ENCODE measurements at places on chromosomes 6 and 20.

GRCh38 chr20:22511943-22512910, 72.1 kb downstream of the FOXA2 start:
- DNase-seq: no peak

GRCh38 chr20:48295445-48295903, 510.2 kb upstream of the SULF2 start:
- DNase-seq: no peak

DNA sequence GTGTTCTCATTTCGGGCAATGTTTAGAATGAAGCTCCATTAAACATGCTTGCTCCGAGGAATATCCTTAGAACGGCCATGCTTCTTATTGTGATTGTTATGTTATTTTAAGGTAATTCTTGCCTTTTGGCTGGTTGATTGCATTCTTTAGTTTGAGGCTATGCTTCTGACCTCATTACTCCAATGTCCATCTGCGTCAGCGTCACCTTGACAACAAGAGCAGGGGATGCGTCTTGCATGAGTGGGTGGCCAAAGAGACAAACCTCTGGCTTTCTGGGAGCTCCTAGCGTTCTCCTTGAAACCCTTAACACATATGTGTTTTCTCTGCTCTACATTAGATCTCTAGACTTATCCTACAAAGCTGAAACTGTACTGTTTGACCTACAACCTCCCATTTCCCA, 184.3 kb downstream of the THBS2 start:
- no peak for DNase-seq

DNA sequence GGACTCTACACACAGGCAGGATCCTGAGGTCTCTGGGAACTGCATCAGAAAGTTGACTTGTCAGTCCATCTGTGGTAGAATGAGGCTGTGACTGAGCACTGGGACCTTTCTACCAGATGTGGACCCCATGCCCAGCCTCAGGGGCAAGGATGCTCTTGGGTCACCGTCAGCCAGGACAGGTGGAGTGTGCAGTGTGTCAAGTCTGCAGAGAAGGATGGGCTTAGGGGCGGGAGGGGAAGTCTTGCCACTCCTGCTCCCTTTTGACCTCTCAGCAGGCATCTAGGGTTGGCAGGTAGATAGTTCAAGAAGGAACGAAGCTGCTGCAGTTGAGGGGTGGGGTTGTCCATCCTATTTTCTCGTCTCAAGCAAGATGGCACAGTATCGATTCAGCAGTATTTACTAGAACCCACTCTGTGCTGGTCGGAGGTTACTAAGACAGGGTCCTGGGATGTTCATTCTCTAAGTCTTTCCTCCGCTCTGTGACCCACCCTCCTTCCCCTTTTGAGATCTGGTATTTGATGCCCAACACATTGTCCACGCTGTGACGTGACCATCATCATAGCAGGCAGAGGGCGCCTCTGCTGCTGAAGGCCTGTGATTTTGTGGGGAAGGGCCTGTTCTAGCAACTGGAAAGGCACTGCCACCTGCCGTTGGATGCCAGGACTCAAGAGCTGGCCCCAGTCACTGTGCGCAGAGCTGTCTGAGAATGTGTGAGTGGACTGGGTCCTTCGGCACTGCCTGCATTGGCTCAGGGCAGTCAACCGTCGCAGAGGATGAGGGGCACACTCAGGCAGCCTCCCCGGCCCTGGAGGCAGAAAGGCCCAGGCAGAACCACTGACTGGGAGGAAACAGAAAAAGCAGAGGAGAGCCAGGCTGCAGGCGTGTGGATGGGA, 23.2 kb downstream of the RBCK1 start:
- no peak for DNase-seq

DNA sequence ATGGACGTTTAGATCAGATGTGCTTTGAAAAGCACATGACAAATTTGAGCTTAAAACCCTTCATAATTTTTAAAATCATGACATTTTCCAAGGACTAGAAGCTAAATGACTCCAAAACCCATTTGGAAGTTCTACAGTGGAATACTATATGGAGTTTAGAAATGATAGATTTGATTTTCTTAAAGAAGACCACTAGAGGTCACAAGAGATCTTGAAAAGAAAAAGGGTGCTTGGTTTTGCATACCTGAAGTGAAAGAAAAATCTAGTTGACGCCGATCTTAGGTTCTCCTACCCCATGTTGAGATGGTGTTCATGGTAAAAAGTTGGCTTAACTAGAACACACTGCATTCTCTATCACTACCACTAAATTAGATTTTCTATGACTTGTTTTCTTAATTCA, 31.5 kb downstream of the CFAP61 start:
- DNase-seq: no peak

DNA sequence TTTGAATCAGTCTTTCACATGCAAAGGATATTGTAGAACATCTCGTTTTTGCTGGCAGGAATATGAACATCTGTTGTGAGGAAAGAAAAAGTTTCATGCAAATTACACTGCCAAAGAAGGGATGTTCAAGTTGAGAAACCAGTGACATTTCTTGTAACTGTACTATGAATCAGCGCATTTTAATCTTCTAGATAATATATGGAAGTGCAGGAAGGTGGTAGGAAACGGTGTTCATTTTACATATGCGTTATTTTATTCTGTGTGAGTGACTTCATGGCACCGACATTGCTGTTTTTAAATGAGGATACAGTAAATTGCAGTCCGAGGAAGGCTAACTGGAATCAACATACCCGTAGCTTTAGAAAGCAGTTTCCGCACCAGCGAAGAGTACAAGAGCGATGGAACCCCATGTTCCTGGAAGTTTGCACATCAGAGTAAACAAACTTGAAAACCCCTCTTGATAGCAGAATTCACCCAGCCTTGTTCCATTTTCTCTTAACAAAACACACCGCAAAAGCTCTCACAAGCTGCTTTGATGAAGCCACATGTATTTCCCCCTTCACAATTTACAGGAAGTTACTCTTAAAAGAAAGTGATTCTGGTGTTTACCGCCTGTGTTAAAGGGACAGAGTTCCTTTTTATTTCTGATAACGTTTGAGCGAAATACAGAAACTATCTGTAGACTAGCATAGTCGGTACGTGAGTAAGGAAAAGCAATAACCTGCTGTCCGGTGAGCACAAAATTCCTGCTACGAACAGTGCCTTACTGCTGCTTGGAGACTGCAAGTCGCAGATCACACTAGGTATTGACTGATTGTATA, 11.5 kb downstream of the PRDM1 start:
- no peak for DNase-seq

DNA sequence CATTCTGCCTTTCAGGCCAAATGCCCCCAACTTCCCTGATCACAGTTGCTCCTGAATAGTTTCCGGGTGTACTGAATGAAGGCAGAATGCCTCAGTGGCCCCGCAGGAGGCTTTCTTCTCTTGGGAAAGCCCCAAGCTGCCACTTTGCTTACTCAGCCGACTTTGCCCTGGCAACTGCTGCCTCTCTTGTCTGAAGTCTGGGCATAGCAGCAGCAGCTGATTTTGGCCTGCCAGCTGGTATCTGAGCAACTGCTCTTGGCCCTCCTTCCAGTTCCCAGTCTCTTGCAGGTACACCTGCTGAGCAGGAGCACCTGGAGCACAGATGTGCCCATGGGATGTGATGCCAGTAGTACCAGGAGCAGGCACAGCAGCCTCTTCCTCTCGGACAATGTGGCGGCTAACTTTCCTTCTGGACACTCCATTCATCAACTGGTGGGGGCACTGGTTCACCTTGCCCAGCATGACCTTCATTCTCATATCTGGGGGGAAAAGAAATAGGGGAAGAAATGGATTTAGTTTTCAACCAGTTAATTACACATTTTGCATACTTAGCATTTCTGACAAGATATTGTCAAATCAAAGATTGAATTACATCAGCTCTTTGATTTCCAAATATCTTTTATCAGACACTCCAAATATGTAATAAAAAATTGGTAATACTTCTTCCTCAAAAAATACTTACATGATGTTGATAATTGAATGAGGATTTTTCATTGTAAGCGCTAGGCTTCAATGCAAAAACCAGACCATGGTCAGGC, 468.2 kb downstream of the PKHD1 start:
- DNase-seq: no peak

GRCh38 chr6:8047541-8048292, 16.5 kb downstream of the BLOC1S5 start:
- DNase-seq: no peak

GRCh38 chr6:143652841-143653331, 24.9 kb upstream of the PHACTR2 start:
- DNase-seq: no peak

GRCh38 chr6:16700916-16701234, 60.4 kb downstream of the ATXN1 start:
- no peak for DNase-seq

GRCh38 chr20:46062151-46062550, 27.6 kb downstream of the NCOA5 start:
- DNase-seq: no peak

- DNase-seq: no peak
Observed at GRCh38 chr6:36954262-36954931, at the start of gene PI16. Gene PI16, plus strand, starts transcription at chr6:36954738. Its CDS starts 23 bp downstream, at chr6:36954761.

GRCh38 chr20:9949563-9949962, 85.2 kb upstream of the ANKEF1 start:
- DNase-seq: no peak

GRCh38 chr6:24140591-24140990, 14.6 kb downstream of the NRSN1 start:
- DNase-seq: no peak

DNA sequence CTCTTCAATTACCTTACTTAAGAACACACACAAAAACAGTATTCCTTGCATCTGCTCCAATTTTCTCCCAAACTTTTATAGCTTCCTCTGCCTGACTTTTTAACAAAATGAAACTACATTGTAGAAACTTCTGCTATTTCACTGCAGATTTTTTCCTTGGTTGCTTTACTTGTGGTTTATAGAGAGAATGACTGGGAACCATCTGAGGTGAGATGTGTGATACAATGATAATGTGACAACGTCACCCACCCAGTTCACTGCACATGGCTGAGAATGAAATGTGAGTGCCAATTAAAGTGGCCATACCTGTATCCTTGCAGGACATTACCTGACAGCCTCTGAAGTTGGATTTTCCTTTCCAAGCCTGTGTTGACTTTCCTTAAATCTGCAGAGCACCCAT, 258.4 kb downstream of the CD83 start:
- DNase-seq: no peak

GRCh38 chr20:52869698-52870501, 102.3 kb upstream of the TSHZ2 start:
- DNase-seq: no peak

DNA sequence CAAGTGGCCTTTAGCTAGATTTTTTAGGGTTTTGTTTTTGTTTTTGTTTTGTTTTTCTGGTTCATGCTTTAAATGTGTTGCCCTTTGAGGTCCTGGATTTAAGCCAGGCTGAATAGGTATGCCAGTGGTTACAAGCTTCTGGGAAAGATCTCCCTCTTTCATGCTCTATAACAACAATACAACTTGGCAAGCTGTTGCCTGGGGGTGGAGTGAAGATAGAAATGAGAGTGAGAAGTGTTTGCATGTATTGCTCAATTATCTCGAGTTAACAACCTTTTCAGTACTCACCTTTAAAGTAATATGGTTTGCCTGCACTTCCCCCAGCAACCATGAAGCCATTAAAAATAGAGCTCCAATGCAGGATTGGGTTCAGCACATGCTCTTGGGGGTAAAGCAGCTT, 19.2 kb upstream of the HAO1 start:
- no peak for DNase-seq

- no peak for DNase-seq
Observed at GRCh38 chr20:15702161-15702560, 871.1 kb downstream of the KIF16B start.

DNA sequence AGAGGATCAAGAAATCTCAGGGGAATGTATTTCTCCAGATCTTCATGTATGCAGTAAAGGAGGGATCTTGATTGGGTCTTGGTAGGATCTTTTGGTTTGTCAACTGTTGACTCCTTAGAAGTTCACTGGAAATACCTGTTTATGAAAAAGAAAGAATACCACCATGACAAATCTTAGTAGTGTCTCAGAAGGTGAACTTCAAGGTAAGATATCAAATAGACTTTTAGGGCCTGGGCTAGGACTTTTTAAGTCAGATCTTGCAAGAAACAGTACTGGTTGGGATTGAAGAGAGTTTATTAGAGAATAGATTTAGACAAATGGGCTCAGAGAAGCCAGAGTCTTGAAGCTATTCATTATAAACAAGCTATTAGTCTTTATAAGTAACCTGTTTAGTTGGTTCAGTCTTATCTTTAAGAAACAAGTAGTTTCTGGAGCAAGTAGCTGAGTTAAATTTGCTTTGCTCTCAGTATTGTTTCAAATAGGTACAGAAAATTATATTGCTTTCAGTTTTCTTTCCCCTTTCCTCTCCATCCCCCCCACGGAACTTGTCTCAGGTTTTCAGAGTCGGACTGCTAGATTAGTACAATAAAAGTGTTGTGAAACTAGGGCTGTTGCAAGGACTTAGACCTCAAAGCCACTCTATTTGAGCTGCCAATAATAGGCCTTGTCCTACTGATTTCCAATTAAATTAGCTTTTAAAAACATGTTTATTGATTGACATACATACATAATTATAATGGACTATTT, 529.1 kb upstream of the CITED2 start:
- no peak for DNase-seq

DNA sequence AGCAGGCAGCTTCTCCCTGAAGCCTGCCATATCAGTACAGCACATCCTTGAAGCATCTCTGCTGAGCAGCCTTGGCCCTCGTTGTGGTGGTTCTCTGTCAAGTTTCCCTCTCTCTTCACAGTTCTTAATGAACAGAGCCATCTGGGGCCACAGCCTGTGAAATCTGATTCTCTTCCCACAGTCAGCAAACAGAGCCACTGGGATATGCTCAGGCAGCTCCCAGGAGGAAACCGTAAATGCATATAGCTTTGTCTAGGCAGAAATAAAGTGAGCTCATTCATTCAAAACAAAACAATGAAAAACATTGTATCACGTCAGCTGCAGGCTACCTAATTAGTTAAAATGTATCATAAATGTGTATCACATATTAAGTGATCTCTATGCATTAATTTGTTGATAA, 80.3 kb downstream of the TBC1D7 start:
- no peak for DNase-seq

- DNase-seq: no peak
Observed at GRCh38 chr6:21501021-21501354, 92.6 kb upstream of the SOX4 start.

DNA sequence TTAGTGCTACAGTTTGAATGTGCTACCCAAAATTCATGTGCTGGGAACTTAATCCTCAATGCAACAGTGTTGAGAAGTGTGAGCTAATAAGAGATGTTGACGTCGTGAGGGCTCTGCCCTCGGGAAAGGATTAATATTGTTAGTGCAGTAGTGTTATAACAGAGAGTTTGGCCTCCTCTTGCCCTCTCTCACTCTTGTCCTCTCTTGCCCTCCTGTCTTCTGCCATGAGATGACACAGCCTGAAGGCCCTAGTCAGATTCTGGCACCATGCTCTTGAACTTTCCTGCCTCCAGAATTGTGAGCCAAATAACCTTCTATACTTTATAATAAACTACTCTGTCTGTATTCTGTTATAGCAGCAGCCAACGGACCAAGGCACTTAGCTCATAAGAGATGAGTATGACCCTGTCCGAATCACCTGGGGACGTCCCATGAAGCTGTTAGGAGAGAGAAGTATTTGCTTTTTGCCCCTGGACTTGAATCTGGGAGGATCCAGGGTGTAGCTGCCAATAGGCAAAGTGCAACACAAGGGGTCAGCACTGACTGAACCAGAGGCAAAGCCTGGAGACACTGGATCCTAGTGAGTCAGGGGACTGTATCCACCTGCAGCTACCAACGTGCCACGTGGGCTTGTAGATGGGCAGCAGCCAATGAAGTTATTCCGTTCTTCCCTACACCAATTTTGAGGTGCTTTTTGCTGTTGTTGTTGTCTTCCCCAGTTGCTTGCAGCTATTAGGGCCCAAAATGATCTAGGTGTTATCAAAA, 233.7 kb downstream of the THBS2 start:
- no peak for DNase-seq
